PC-3 (cell line): ENCODE measurements at places on chromosomes 7 and 10.
A peak's percentile ranks its signal among the peaks of the same experiment; 100 is the strongest.

DNA sequence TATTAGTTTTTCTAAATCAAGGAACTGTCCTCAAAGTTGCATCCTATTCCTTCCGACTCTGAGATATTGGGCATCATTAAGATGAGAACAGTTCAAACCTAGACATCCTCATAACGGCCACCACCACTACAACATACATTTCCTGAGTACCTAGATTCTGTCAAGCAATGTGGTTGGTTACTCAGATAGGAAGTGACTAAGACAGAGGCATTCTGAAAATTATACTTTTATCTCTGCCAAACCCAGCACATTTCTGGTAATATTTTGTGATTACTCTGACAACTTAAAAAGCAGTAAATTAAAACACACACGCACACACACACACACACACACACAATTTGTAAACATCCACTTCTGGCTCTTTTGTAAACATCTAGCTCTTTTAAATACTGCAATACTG lies 291.2 kb upstream of the MEOX2 start:
- peak; percentile 51 for DNase-seq

DNA sequence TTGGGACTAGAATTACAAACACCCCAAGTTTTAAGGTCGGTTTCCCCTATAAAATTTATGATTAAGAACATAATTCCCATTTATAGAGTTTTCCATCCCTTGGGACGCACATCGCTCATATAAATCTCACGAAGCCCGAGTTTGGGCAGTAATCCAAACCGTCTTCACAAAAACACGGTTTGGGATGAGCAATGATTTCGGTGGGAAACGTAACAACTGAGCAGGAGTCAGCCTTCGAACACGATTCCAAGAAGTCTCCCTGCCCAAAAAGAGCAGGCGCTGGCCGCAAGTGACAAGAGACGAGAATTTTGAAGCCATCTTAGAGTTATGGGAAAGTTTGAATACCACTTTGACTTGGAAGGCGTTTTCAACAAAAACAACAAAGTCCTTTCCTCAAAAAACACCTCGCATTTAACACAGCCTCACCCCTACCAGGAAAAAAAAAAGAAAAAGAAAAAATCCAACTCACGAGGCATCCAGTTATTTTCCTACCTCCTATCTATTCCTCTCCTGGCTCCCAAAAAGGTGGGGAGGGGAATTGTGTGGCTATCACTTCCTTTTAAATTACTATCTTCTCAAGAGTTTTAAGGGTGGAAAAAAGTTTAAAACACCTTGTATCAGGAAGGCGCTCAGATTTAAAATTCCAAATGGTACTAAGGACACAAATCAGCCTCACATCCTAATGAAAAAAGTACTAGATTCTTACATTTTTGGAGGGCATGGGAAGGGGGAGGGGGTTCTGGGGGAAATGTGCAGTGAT lies 1.6 kb downstream of the SEPHS1 start:
- peak; percentile 35 for DNase-seq

- DNase-seq = no peak
Measured at GRCh38 chr10:132309879-132310591, 2.3 kb upstream of the STK32C start.

- DNase-seq = peak; percentile 63
Measured at GRCh38 chr10:102150970-102151773, 1.0 kb upstream of the NOLC1 start.

- DNase-seq = no peak
Measured at GRCh38 chr7:25520017-25520416, 291.7 kb upstream of the NPVF start.

GRCh38 chr7:99928994-99929729 lies at the start of gene GJC3:
GJC3 (minus strand) TSS chr7:99929620; CDS start chr7:99929620, 0 bp downstream.
- DNase-seq = peak; percentile 59

- no peak for DNase-seq
Measured at GRCh38 chr10:114508376-114508775, 104.1 kb upstream of the AFAP1L2 start.

GRCh38 chr7:20778063-20778721 lies 8.5 kb downstream of the SP8 start:
- DNase-seq = peak; percentile 49

- no peak for DNase-seq
Measured at GRCh38 chr7:115782696-115783490, 247.7 kb downstream of the TFEC start.

DNA sequence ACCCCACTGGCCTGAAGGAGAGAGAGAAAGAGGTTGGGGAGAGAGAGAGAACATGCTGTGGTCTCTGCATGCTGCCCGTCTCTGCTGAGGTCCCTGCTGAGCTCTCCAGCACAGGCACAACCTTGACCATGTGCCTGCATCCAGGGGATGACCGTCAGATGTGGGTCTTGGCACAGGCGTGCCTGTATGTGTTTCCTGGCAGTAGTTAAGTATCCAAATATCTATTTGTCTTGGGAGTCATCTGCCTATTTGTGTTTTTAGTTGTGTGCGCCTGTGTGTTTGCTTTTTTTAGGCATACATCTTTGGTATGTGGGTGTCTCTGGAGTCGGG lies 1.9 kb upstream of the UNC5B start:
- no peak for DNase-seq

GRCh38 chr10:122729126-122729525 lies 29.5 kb upstream of the C10orf120 start:
- no peak for DNase-seq

GRCh38 chr7:41771717-41772116 lies 68.8 kb upstream of the INHBA start:
- DNase-seq = no peak

DNA sequence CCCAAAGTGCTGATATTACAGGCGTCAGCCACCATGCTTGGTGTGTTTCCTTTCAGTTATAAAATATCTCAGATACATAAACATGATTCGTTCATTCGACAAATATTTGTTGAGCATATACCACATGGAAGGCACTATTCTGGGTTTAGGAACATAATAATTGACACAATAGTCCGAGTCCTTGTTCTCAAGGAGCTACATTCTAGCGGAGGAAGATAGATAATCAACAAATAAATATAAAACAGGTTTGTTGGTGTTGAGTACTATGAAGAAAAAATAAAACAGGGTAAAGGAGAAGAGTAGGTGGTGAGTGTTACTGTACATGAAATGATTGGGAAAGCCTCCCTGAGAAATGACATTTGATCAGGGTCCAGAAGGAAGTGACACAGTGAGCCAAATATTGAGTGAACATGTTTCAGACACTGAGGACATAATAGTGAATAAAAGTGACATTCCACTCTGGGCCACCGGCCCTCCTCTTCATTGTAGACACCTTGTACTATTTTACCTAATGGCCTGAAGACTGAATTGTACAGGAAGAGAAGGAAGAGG lies 6.9 kb upstream of the HILPDA start:
- no peak for DNase-seq

- no peak for DNase-seq
Measured at GRCh38 chr7:138887872-138888656, 90.1 kb upstream of the ATP6V0A4 start.

DNA sequence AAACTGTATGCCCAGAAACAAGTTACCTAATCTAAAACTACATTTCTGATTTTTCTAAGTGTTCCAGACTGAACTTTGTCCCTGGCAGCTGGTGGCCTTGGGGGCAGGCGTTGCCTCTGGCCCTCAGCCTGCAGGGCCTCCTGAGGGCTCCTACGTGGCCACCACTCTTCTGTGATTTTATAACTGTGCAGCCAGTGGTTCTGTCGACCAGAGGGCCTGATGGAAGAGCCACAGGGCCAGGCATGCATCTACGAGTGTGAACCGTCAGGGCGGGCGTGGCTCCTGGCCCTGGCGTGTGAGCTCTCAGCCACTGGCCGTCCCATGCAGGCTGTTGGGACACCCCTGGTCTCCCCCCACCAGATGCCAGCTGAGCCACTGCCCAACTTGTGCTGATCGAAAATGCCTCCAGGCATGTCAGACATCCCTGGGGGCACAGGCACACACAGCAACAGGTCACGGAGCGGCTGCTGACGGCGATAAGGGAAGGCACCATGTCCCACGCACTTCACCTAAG lies 173.4 kb downstream of the ZMYND11 start:
- no peak for DNase-seq

DNA sequence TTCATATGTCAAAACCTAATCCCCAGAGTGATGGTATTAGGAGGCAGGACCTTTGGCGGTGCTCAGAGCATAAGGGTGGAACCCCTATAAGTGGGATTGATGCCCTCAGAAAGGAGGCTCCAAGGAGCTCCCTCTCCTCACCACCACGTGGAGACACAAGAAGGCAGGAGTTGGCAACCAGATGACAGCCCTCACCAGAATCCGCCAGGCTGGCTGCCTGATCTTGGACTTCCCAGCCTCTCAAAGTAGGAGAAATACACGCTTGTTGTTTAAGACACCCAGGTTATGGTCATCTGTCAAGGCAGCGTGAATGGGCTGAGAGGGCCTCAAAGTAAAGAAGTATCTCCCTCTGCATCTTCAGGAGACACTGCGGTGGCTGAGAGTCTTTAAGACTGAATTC lies 187.7 kb downstream of the TNS3 start:
- no peak for DNase-seq

DNA sequence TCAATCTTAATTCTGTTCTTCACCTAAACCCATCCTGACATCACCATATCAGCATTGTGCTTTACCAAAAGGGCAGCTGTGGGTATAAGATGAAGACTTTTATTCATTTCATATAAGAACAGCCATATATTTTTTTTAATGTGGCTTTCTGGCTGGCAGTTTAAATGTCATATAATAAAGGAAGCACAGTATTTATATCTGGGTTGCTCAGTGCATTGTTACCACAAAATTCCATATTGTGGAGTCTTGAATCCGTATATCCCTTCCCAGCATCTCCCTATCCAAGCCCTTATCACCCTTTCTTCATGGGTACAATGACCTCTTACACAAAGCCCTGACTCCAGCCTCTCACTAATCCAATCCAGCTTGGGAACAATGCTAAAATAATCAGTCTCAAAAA lies 125.8 kb downstream of the RAPGEF5 start:
- no peak for DNase-seq

- DNase-seq = no peak
Measured at GRCh38 chr7:133652547-133652946, 399.7 kb downstream of the EXOC4 start.

DNA sequence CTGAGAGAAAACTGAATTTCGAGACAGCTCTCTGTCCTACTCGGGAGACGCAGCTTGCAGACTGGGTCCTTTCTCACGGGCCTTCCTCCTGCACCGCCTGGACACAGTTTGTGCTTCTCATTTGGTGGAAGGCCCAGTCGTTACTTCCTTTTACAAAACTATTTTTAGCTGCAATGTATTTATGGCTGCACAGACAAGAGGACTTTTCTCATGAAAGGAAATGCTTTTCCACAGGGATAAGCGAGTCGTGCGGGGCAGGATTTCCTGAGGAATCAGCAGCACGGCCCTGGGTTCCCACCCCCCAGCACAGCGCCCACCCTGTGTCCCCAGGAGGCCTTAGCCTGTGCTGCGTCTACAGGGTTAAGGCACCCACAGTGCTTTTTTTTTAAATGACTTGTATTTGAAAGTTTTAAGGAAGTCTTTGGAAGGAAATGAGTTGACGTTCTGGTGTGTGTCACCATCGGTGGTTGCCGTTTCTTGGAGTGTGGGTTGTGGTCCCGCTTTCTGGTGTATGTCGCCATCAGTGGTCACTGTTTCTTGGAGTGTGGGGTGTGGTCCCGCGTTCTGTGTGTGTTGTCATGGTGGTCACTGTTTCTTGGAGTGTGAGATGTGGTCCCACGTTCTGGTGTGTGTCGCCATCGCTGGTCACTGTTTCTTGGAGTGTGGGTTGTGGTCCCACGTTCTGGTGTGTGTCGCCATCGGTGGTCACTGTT lies 50.9 kb downstream of the INPP5A start:
- no peak for DNase-seq

DNA sequence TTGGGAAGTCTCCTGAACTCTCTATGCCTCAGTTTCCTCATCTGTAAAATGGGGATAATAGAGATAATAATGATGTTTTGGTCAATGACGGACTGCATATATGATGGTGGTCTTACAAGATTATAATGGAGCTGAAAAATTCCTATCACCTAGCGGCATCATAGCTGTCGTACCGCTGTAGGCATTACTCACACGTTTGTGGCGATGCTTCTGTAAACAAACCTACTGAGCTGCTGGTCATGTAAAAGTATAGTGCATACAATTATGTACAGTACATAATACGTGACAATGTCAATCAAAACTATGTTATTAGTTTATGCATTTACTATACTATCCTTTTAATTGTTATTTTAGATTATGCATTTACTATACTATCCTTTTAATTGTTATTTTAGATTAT lies 339.1 kb upstream of the NPVF start:
- peak; percentile 12 for DNase-seq

DNA sequence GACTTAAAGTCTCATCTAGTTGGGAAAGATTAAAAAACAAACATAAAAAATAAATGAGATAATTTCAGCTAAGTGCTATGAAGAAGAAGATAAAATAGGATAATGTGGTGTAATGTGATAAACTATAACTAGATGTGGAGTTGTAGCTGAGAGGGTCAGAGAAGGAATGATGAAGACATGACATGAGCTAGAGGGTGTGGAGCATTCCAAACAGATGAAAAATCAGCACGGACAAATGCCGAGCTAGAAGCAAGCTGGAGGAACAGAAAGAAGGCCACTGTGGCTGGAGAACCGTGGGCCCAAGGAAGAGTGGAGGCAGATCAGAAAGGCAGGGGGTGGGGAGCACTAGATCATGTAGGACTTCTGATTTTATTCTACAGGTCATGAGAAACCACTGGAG lies 70.6 kb downstream of the CDK6 start:
- DNase-seq = peak; percentile 82

DNA sequence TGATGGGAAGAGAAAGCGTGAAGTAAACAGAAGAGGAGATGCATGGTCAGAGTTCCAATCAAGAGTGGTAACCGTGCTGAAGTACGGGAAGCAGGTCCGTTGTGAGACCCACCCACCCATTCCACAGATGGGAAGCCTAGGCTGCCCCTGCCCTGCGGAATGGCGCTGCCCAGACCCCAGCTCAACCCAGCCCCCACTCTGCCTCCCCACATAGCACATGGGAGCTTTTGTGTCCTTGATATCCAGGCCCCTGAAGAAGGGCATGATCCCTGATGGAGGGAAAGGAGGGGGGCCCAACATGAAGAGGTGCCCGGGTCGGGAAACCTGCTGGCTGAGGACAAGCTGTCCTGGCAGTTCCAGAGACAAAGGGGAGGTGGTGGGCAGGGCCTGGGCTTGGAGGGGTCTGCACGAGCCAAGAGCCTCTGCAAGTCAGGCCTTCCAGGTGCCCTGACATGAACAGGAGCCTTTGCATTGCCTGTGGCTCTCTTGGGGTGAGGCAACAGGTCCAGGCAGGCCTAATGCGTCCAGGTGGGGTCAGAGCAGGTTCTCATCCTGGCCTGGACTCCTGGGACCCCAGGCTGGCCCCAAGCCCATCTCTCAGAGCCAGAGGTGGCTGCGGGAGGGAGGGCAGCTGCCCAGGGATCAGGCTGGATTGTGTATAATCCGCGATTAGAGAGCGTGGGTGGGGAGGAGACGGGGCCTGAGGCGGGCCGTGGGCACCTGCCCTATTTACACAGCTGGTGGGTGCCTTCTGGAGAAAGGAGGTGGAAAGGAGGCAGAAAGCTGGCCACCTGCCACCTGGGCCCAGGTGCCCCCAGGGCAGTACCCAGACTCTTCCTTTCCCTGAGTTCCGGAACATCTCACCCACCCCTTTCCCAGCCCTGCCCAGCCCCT lies 23.5 kb downstream of the YKT6 start:
- DNase-seq = no peak

GRCh38 chr10:19970256-19970655 lies 154.0 kb downstream of the PLXDC2 start:
- DNase-seq = no peak
